SK-N-DZ (cell line): ENCODE measurements at places on chromosomes 7 and 10.

- DNase-seq: no peak
Observed at GRCh38 chr10:66837335-66837734, 88.5 kb upstream of the LRRTM3 start.

DNA sequence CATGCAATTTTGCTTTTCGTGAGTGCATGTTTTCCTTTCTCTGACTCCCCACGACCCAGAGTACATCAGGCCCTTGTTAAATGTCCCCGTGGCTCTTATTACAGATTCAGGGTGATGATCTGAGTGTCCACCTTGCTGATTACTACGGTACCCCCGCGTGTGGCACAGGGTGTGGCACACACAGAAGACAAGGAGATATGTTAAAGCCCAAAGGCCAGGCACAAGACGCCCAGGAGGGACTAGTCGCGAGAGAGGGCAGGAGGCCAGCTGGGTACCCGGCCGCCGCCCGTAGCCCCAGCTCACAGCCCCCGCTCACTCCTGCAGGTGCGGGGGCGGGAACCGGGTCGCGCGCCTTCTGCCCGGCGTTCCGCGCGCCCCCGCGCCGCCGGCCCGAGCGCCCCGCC, 281 bp upstream of the EXOC6 start:
- DNase-seq: peak; percentile 38

- DNase-seq: peak; percentile 79
Observed at GRCh38 chr10:48981310-48981907, 41.8 kb upstream of the LRRC18 start.

DNA sequence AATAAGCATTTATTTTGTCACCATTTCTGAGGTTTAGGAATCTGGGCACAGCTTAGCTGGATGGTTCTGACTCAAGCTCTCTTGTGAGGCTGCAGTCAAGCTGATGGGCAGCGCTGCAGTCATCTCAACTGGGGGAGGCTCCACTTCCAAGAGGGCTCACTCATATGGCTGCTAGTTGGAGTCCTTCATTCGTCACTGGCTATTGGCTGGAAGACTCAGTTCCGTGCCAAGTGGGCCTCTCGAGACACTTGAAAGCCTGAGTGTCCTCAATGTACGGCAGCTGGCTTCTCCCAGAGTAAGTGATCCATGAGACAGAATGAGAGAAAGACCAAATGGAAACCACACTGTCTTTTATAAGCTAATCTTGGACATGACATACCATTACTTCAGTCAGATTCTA, 21.6 kb upstream of the COL13A1 start:
- DNase-seq: no peak

DNA sequence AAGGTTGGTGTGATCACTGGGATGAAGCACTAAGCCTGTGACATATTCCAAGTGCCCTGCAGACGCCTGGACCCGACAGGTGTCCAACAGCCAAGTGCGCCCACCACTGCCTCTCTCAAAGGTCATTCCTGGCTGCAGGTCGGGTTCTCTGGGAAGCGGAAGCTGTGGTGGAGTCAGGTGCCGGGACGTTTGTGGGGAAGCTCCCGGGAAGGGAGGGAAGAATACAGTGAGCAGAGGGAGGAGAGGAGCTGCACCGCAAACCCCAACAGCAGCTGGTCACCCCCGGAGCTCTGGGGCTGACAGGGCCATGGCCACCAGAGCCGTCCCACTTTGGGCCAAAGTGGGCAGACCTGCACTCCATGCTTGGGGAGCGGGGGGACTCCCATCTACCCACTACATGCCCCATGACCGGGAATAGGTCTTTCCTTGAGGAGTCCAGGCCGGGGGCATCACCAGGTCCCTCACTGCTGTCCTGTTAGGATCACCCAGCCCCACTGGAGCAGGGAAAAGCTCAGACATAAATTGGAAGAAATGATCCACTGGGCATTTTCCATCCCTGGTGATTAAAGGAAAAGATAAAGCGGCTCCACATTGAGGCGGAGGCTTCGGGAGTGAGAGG, 84.5 kb upstream of the PPP2R2D start:
- DNase-seq: no peak

DNA sequence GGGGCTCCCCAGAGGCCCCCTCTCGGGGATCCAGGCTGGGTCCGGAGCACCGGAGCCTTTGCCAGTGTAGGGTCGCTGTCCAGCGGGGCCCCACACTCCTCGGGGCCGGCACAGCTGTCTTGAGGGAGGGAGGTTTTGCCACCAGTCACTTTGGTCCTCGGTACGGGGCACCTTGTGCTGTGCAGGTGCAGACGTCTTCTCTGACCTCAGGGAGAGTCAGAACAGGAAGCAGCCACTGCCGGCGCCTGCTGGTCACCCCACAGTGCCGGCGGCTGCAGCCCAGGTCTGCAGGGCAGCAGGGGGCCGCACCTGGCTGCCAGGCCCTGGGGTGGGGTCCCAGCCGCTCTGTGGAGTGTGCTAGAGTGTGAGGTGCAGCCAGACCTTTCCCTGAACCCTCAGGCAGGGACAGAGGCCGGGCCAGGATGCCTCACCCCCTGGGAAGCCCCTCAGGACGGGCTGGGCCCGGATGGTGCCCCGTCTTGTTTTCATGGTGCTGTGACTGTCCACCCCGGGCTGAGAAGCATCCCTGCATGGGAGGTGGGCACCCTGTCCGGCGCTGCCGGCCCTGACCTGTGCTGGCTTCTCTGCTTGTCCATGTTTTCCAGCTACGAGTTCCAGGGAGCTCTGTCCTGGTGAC, 8.2 kb downstream of the MAFK start:
- DNase-seq: no peak

GRCh38 chr10:85967594-85967993, 399.0 kb downstream of the GRID1 start:
- no peak for DNase-seq

DNA sequence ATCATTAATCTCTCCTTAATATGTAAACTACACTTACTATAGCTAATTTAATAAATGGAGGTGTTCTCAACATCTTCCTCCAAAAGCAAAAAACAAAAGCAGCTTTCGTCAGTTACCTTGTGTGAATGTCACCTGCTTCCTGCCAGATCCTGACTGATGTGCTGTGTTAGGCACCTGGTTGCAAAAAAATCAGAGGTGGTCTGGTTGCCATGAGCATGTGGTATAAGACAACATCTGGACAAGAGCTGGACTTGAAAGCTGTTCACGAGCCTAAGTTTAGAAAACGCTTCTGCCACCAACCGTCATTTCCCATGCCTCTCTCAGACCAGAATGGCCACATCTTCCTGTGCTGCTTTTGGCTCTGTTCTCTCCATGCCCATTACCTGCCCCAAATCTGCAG, 42.0 kb upstream of the GGCT start:
- DNase-seq: no peak

DNA sequence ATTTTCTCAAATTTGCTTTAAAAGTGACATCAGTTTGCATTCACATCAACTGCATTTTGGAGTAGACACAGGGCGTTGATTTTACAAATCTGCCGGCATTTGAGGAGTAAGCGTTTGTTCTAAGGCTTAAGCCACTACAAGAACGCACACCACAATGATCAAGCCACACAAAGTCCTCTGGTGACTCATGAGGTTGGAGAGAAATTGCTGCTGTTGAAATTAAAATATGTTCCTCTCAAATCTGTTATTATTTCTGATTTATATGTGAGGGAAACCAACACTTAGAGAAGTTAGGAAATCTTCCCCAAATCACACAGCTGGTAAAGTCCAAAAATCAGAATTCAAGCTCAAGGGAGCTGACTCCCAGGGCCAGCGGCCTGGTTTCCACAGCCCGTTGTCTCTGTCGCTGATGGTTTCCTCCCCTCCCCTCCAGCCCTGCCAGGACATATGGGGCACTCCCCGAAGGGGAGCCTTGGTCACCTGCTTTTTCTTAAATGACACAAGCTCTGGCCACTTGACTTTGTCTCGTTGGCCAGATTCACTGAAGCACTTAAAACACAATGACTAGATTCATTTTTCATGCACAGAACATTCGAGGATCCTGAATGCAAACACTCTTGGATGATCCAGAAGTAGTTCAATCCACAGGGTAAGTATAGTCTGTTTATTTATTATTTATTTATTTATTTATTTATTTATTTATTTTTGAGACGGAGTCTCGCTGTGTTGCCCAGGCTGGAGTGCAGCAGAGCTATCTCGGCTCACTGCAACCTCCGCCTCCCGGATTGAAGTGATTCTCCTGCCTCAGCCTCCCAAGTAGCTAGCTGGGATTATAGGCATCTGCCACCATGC, 29.2 kb upstream of the KLF6 start:
- no peak for DNase-seq

DNA sequence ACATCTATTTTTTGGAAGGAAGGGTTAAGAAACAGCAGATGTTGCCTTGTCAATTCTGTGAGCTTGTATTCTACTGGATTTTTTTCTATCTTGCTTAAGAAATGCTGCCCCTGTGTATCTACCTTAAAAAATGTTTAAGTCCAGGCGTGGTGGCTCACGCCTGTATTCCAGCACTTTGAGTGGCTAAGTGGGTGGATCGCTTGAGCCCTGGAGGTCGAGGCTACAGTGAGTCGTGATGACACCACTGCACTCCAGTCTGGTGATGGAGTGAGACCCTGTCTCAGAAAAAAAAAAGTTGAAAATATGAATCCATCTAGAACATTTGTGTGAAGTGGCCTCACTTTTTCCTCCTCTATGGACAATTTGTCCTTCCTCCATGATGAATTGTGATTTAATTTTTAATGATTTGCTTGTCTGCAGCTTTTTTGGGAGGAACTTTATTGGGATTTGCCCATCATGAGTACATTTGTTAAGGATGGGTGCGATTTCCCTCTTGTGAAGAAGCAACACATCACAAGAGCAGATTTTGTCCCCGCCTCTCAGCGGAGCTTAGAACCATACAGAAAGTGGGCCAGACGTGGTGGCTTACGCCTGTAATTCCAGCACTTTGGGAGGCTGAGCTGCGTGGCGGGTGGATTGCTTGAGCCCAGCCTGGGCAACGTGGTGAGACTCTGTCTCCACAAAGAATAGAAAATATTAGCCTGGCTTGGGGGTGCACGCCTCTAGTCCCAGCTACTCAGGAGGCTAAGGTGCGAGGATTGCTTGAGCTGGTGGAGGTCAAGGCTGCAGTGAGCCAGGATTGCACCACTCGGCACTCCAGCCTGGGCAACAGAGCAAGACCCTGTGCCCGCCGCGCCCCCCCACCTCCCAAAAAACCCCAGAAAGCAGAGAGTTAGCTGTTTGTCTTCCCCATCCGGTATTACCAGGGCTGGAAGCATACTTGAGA, 57.7 kb downstream of the DNAJB6 start:
- DNase-seq: no peak

DNA sequence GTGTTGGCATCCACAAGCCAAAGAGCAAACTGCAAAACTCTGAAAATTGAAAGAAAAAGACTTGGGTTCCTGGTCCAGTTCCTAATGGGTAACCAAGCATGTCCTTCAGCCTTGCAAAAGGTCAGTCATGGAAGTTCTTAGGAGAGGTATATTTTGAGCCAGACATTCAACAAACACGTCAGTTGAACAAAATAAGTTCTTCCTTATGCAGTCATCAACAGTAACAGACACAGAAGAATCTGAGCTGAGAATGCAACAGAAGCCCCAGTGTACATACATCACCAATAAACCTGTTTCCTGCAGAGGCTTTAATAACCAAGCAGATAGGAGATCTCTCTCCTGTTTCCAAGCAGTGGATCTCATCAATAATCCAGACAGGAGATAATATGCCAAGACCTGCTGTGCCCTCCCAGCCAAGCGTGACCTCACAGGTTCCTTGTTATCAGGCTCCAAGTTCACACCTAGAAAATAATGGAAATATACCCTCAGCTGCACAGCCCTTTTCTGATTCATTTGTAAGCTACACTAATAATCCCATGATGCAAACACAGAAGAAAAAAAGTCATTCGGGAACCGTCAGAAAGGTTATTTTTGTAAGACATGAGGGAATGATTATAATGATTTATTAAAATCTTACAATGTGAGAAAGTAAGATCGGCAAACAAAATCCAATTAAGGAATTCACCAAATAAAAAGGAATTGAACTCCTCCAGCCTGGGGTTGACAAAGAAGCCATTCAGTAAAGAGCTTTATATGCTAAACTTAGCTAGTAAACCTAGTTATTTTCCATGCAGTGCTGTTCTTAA, 90.7 kb downstream of the DGKI start:
- DNase-seq: peak; percentile 12

DNA sequence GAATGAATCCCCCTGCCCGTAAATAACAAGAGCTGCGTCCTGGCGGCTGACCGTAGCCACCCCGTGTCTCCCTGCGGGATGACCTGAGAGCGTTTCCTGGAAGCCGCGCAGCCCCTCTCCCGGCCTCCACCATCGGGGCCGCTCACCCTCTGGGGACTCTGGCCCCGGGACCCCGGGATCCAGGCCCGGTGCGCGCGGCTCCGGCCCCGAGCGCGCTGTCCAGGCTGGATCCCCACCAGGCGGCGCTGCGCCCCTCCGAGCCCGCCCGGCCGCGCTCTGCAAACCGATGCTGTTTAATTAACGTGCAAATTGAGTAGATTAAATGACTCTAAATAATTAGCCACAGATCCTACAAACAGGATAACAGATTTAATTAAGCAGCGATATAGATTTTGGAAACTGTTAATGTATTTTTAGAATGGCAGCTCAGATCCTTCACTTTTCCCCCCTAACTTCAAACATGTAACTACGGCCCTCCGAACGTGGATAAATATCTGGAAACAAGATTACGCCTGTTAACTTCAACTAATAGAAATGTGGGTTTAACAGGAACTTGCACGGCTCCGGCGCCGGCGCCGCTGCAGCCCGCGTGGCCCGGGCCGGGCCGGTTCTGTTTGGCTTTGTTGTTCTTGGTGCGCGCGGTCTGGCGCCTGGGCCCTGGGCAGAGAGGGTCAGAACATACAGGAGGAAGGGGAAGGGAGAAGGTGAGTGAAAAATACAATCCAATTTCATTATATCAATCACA, 7.1 kb upstream of the UNCX start:
- no peak for DNase-seq

DNA sequence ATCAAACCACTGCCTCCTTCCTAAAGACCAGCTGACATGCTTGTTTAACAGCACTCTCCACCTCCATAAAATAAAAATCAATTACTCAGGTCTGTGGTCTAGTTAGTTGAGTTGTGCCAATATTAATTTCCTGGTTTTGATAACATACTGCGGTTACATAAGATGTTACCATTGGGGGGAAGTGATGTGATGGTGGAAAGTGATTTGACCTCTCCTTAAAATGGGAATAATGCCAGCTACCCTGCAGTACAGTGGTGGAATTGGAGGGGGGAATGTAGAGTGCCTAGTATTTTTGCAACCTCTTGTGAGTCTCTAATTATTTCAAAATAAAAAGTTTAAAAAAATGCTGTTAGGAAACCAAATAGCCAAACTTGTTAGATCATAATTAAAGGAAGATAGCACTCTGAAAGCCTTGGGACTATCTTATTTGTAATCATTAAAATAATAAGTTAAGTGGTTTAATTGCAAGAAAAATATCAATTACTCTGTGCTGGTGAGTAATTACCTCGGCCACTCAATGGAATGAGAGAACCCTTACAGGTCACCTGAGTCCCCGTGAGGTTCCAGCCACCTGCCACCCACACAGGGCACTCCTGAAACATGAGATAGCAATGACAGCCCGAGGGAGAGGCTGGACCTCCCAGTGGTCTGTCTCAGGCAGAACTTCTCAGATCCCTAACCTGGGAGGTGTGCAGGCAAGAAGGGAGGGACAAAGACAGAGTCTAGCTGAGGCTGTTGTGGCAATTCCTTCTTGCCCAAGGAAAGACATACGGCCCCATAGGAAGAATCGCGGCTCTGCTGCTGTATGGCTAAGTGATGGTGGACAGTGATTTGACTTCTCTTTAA, 94.1 kb downstream of the SH3PXD2A start:
- no peak for DNase-seq

GRCh38 chr10:44374155-44374554, 10.7 kb downstream of the CXCL12 start:
- DNase-seq: no peak
